ENCODE measurements at places on chromosomes 7 and 10. TPM values are rescaled to one million over a fixed set of nuclear protein-coding genes. Genes with fewer than 3 reads are reported as not detected.
A peak's percentile ranks its signal among the peaks of the same experiment; 100 is the strongest.

DNA sequence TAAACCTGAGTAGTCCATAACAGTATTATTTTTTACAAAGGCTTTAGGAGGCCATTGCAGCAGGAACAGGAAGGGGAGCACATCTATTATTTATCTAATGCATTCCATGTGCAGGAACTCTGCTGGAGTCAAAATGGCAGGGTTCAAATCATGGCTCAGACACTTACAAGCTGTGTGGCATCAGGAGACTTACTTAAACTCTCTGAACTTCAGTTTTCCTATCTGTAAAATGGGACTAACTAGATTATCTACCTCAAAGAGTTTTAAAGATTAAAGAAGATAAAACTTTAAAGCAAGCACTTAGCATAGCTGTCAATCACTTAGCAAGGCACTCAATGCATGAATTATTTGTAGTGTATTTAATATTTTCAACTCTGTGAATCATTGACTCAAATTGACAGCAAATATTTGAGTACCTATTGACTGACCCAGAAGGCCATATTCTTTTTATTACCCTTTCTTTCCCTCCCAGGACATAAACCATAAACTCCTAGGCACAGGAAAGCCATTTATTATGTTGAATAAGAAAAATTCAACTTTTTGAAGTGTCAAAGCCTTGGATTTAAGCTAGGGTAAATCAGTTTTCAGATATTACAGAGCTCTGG is 115.8 kb upstream of the FAM204A start:
- DNase-seq = no peak

PSMC2 gene
- 992 TPM for total RNA-seq

DNA sequence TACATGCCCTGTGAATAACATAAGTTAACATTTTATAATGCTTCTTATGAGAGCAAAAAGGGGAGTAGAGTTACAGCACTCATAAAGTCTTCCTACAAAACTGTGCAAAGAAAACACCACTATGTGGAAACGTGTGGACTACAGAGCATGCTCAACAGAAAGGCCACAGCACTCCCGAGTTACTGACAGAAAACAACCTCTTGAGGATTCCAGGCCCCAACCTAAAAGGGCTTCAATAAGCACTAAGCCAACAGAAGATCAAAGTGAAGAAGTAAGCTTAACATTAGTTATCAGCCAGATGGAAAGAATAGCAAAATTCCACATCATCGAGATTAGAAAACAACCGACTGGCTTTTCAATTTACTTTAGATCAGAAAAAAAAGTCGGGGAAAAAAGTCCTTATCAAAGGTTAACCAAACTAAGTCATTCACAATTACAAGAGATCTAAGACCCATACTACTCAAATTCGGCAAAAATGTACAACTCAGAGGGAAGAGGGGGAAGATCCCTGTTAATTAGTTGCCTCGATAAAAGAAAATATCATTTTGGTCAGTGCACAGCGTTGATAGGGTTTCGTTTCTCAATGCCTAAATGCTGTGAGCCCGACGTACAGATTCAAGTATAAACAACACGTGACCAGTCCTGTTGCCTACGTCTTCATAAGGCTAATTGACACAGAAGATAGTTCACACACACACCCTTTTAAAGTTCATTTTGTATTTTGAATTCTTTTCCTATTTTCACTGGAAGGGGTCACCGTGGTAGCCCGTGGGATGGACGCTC is 1.4 kb downstream of the KBTBD2 start:
- peak; percentile 67 for DNase-seq

DNA sequence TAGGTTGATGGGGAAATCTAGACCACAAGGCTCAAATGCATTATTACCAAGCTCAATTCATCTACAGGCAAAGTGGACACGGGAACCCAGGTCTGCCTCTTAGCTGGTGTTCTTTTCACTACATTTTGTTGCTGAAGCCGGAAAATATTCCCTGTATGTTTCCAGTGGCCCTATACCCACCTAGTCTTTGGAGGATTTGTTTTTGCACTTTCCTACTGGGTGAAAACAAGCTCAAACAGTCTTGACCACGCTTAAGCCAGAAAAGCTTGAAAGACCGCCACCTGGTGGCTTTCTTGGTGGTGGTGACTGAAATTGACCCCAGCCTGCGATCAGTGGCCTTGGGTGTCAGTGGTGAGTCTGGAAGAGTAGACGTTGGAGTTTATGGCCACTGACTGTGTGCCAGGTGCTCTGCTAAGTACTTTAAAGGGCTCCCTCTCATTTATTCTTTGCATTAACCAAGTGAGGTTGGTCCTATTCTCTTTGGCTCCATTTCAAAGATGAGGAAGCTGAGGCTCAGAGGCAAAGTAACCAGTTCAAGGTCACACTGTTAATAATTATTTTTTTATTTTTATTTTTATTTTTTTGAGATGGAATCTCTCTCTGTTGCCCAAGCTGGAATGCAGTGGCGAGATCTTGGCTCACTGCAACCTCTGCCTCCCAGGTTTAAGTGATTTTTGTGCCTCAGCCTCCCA is 11.1 kb upstream of the CRTAC1 start:
- peak; percentile 59 for DNase-seq

ZNF33A gene
- 4.8 TPM for total RNA-seq

FAM24A gene
- total RNA-seq = not detected

- no peak for DNase-seq
Observed at GRCh38 chr7:156148995-156149394, 336.7 kb upstream of the SHH start.

GRCh38 chr7:6453734-6454133 is 6.0 kb upstream of the DAGLB start:
- DNase-seq = peak; percentile 65

- no peak for DNase-seq
Observed at GRCh38 chr7:73789051-73789450, 19.0 kb upstream of the CLDN3 start.

RALA gene
- total RNA-seq = 12.2 TPM

DNA sequence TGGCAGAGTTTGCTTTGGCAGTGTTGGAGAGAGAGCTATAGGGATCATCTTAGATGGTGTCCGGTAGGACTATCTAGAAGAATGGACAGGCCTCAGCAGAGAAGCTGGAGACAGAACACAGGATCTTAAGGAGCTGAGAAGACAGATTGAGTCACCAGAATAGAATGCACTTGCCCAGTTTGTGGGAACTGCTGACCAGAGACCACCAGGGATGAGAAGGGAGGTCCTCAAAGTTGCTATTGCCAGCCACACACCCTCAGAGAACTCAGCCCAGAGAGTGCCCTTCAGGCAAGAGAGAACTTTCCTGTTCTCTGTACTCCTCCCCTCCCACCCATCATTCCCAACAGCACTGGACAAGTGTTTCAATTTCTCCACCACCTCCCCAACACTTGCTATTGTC is 25.3 kb upstream of the GALNT11 start:
- no peak for DNase-seq
